AG08396 (cell line): ENCODE measurements at places on chromosomes 4 and X.

GRCh38 chr4:152613841-152614721 is 65.7 kb downstream of the TMEM154 start:
- no peak for DNase-seq

GRCh38 chrX:85052636-85053343 is 49.1 kb downstream of the APOOL start:
- peak; percentile 4 for DNase-seq

DNA sequence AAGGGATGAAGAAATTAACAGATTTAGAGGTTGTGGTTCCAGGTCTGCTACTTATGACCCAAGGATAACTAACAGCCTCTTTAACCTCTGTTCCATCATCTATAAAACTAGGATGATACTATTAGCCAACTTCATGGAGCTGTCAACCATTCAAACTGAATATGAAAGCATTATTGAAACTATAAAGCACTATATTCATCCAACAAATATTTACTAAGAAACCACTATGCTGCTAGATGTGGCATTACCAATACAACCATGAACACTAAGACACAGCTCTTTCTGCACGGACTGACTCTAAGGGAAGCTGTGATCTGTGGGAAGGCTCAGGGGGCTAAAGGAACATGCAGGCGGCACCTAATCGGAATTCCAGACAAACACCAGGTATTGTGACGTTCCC is 66.0 kb downstream of the APBB2 start:
- no peak for DNase-seq

- no peak for DNase-seq
Measured at GRCh38 chr4:185764876-185765275, 47.1 kb downstream of the SORBS2 start.

GRCh38 chr4:142556570-142557238 is 289.4 kb downstream of the INPP4B start:
- DNase-seq = no peak

- DNase-seq = no peak
Measured at GRCh38 chr4:3043282-3044020, 30.9 kb downstream of the HTT-AS start.

DNA sequence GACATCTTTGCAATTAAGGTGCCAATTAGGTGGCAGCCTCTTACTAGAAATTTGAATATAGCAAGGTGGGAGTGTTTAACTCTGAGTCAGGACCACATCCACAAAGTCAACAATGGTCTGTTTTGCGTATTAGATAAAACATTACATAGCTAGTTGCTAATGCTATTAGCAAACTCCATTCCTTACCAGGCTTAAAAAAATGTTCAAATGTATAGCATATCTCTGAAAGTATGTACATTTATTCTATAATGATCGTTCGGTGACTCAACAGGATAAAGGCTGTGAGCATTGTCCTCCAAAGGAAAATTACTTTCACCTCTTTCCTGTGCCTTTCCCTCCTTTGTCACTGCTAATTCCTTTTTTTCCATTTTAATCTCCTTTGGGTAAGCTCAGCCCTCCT is 74.5 kb downstream of the SYTL5 start:
- no peak for DNase-seq

- DNase-seq = no peak
Measured at GRCh38 chr4:150561143-150561737, 20.7 kb upstream of the MAB21L2 start.

DNA sequence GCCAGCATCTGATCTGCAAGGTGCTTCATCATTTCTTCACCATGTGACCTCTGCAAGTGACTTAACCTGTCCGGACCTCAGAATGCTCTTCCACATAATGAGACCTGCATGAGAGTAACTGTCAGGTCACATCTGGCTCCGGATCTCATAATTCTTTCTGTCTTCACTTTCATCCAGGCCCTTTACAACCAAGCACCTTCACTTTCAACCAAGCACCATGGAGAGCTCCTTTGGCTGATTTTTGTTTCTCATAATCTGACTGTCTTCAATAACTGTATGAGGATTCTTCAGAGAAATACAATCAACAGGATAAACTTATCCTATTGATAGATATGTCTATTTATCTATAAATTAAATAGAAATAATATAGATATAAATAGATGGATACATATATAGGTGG is 148.1 kb downstream of the VCX3A start:
- no peak for DNase-seq

DNA sequence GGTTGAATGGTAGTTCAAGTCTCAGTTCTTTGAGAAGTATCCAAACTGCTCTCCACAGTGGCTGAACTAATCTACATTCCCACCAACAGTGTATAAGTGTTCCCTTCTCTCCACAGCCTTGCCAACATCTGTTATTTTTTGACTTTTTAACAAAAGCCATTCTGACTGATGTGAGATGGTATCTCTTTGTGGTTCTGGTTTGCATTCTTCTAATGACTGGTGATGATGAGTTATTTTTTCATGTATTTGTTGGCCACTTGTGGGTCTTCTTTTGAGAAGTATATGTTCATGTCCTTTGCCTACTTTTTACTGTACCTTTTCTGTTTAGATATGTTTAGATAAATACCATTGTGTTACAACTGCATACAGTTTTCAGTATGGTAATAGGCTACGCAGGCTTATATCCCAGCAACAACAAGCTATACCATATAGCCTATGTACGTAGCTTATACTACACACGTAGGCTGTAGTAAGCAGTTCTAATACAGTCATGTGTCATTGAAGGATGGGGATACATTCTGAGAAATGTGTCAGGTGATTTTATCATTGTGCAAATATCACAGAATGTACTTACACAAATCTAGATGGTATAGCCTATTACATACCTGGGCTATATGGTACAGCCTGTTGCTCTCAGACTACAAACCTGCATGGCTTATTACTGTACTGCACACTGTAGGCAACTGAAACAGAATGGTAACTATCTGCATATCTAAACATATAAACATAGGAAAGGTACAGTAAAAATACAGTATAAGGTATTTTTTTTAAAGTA is 28.1 kb downstream of the KLHL8 start:
- DNase-seq = no peak

DNA sequence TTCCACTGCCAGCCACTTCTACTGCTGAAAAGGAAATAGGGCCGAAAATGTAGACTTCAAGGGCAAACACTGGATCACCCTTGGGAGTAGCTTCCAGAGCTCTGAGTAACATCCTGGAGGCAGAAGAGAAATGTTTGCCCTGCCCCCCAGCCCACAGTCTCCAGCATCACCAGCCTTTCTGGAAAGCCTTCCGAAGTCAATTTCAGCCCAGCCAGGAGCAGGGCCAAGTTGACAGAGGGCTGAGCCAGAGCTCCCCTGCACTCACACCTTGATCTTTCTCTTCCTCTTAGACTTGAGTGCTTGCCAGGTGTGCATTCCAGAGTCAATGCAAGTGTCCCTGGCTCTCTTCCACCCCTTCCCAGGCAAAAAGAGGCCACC is 35.2 kb downstream of the SLC25A5 start:
- peak; percentile 79 for DNase-seq

- no peak for DNase-seq
Measured at GRCh38 chr4:94911106-94911505, 153.4 kb downstream of the BMPR1B start.

GRCh38 chr4:7960790-7961655 is 21.4 kb upstream of the AFAP1 start:
- peak; percentile 89 for DNase-seq

GRCh38 chr4:83323136-83323535 is 11.5 kb downstream of the HPSE start:
- no peak for DNase-seq

GRCh38 chrX:12610079-12610478 is 181.1 kb upstream of the PRPS2 start:
- DNase-seq = peak; percentile 22

DNA sequence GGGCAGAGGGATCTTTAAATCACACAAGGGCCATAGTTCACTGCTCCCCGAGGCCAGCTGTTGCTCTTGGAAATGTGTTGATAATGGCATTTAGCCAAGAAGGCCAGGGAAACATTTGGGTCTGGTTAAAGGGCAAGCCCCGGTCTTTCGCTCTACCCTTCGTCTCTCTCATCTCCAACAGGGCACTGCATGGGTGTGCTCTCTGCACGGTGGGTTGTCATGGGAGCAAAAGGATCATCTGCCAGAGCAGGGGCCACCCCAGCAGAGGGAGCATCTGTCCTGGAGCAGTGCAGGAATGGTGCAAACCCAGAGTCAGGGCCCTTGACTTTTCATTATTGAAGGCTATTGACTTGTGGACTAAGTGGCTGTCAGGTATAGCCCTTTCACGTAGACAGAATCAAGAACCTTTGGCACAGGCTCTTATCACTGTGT is 22.7 kb upstream of the PGRMC2 start:
- DNase-seq = no peak

- DNase-seq = no peak
Measured at GRCh38 chr4:17252131-17252530, 259.8 kb downstream of the QDPR start.

DNA sequence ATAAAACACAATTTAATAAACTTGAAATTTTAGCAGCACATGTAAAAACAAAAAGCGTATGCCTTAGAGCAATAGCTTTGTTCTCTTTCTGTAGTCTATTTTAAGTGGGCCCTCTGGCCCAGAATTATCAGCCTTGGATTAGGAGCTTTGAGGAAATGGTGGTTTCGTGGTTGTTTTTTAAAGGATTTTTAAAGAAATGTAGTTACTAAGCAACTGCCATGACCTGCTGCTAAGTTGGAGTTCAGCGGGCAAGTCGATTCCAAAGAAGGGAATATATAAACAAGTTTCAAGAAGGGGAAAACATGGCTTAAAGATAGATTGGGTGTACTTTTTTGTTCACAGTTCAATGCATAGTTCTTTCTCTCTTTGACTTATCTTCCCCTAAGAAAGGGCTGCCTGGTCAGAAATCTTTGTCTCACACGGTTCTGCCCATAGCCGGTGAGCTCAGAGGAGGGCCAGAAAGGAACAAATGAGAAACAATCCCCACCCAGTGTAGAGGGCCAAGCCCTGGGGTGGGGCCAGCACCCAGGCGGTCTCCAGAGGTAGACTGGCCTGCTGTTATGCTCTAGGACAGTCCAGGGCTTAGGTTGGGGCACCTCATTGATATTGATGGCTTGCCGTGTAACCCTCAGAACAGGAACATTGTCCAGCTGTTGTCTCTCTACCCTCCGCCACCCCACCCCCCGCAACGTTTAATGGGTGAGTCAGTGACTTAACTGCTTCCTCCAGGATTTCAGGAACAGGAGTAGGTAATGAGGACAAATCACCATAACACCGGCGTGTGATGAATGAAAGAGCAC is 32.5 kb downstream of the DLG3 start:
- peak; percentile 25 for DNase-seq

DNA sequence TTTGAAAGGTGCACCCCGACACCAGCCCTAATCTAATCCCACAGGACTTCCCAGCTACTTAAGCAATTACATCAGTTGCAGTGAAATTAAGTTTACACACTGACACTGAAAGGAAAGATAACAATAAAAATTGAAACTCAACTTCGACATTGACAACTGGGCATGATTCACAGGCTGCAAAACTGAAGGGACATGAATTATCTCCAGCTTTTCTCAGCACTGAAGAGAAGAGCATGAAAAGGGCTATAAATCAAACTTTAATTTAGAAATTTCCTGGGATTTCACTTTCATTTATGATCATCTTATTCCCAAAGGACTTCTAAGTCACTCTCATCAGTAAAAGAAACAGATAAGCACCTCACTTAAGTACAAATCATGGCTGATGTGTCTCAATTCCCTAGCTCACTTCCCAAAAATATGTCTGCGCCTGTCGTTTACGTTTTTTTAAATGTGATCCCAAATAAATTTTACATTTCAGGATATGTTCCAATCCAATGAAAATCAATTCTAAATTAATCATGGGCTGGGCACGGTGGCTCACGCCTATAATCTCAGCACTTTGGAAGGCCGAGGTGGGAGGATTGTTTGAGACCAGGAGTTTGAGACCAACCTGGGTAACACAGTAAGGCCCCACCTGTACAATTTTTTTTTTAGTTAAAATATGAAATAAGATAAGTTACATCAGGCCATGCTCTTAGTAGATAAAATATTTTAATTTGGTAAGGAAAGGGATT is 134.4 kb upstream of the TBL1X start:
- DNase-seq = no peak

GRCh38 chr4:66602622-66603021 is 932.3 kb upstream of the EPHA5 start:
- no peak for DNase-seq

GRCh38 chr4:2954358-2955185 is 8.6 kb downstream of the NOP14 start:
- DNase-seq = no peak

- peak; percentile 8 for DNase-seq
Measured at GRCh38 chr4:179307297-179308136, 1865.3 kb upstream of the AGA start.

GRCh38 chrX:22650691-22651090 is 349.1 kb upstream of the DDX53 start:
- no peak for DNase-seq

GRCh38 chr4:25813448-25814106 is 49.2 kb downstream of the SEL1L3 start:
- DNase-seq = peak; percentile 41
